ENCODE measurements at places on chromosomes 5 and 9. TPM values are rescaled to one million over a fixed set of nuclear protein-coding genes. Genes with fewer than 3 reads are reported as not detected.

GRCh38 chr5:125050926-125051325 lies 304.5 kb upstream of the ZNF608 start:
- DNase-seq, result no peak

DNA sequence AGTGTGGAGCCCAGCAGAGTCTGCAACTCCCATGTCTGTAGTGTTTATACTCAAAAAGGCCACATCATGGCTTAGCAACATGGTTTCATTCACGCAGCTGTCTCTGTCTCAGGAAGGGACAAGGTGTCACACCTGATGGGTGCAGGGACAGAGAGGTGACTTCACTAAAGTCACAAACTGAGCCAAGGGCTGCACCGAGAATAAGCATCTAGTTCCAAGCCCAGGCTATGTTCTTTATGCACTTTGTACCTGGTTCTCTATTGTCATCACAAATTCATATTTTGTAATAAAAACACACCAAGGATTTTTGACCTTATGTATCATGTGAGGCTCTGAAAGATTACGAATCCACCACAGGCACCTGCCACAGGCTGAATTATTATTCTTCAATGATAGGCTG lies 64.9 kb upstream of the STK32A start:
- no peak for DNase-seq

- DNase-seq, result no peak
Measured at GRCh38 chr5:77844623-77845323, 68.6 kb upstream of the TBCA start.

The CDHR2 gene
- 0.22 TPM for total RNA-seq

DNA sequence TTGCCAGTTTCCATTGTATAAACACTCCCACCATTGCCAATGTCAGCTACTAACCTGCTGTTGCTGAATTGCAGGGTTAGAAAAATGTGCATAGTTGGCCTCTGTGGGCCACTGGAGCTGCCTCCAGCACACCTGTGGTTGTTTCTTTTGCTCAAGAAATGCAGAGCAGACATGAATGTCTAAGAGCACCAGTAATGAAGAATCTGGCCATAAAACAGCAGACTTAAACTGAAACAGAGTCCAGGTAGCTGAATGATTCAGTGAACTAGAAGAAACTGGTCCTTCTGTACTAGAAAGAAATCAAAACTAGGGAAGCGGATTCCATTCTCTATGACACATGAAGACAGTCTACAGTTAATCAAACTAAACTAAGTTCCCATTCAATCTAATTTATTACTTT lies 48.2 kb downstream of the NUDT12 start:
- no peak for DNase-seq

GRCh38 chr5:34652466-34652865 lies 3.7 kb upstream of the RAI14 start:
- no peak for DNase-seq

All from pancreas (tissue), 10 donors.